ENCODE measurements at places on chromosomes 1 and 21.

- DNase-seq = no peak
Observed at GRCh38 chr1:38115682-38116202, 69.1 kb upstream of the POU3F1 start.

DNA sequence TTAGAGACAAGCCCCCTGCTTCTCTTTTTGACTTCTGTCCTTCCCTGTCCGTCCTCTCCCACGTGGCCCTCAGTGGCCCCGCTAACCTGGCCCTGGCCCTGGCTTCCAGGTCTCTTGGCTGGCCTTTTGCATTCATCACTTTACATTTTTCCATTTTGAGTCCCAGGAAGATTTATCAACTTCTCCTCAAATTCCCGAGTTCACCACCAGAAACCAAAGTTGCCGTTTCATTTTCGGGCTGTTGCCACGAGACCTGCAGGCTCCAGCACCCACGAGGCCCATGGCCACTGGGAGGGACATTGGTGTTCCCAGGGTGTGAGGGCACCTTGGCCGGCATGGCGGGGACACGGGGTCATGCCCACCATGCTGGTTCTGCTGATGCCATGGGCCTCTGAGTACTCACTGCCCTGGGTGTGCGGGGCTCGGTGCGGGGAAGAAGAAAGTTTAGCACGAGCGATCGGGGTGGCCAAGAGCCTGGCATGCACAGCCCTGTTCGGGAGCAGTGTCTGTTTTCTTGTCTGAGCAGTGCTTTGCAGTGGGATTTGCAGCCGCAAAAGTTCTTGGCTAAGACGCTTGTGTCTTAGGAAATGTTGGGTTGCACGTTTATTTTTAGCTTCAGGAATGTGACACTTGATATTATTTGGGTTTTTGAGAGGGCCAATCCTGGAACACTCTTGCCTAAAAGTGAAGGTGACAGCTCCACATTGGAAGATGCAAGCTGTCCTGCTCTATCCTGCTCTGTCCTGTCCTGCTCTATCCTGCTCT, 40.4 kb upstream of the ADARB1 start:
- DNase-seq = no peak

GRCh38 chr1:78645723-78646122, 3.9 kb upstream of the IFI44 start:
- DNase-seq = no peak

DNA sequence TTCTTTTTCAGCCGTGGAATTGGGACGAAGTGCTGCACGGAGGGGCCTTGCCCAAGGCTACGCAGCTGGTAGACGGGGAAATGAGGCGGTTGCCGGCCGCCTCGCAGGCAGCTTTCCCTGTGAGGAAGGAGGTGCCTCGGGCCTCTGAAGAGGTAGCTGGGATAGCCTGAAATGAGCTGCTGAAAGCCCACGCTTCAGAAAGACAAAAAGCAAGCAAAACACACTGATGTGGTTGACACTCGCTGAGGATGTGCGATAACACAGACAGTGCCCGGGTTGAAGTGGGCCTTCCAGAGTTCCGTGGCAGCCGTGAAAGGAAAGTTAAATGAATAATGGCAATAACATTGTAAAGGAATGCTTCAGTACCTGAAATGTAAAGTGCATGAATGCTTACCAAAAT, 47.2 kb downstream of the S1PR1 start:
- no peak for DNase-seq

- no peak for DNase-seq
Observed at GRCh38 chr1:67227196-67227595, 60.9 kb downstream of the IL23R start.

DNA sequence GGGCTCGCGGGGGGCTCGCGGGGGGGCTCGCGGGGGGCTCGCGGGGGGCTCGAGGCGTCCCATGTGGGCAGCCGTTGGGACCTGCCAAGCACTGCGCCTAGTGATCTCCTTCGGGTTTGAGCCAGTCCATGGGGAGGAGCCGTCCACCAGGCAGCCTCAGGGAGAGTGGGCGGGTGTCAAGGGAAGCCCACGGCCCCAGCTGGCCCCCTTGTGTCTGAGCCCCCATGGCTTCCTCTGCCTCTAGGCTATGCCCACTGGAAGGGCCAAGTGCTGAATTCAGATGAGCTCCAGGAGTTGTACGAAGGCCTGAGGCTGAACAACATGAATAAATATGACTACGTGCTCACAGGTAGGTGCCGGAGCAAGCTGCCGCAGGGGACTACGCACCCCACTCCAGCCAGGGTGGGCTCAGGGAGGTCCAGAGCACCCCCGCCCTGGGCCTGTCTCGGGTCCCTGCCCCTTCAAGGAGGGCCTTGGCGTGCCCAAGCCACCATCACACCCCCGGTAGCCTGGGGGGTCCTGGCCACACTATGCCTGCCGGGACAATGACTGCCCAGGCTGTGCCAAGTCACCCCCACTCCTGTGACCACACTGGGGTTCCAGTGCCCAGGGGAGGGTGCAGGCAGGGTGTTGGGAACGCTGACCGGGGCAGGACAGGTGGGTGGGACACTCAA, 22.6 kb downstream of the PDXK start:
- DNase-seq = no peak

- no peak for DNase-seq
Observed at GRCh38 chr21:44765231-44766013, 36.2 kb downstream of the UBE2G2 start.

DNA sequence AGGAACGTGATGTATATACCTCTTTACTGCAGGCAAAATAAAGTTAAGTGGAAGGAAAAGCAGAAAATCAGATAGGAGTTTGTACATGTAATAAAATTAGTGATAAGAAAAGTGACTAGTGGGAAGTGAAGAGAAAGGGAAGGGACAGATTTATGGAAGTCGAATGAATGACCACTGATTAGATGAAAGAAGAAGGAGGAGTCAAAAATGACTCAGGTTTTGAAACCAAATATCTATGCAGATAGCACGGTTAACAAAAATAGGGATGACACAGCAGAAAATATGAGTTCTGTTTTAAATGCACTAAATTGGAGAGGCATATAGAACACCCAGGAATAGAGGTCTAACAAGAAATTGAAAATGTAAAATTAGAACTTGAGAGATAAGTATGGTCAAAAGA, 128.0 kb downstream of the HMCN1 start:
- no peak for DNase-seq
